ENCODE measurements at places on chromosomes 2 and 18. TPM values are rescaled to one million over a fixed set of nuclear protein-coding genes. Genes with fewer than 3 reads are reported as not detected.

Gene SIX3
- 1.4 TPM for total RNA-seq

Gene LRRC30
- not detected for total RNA-seq

Gene DGKD
- total RNA-seq, result 43.1 TPM

Gene AFF3
- not detected for total RNA-seq

DNA sequence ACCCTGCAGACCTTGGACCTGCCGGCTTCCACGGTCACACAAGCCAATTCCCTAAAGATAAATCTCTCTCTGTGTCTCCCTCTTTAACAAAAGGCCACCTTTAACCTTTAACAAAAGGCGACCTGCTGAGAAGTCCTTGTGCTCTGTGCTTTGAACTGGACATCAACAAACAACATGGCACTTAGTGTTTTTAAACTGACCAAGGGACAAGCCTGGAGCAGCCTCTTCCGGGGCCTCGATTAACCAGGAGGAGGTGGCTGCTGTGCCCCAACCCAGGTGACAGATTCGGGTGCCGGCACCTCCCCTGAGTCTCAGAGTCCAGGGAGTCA is 135.3 kb downstream of the RTP5 start:
- no peak for DNase-seq

DNA sequence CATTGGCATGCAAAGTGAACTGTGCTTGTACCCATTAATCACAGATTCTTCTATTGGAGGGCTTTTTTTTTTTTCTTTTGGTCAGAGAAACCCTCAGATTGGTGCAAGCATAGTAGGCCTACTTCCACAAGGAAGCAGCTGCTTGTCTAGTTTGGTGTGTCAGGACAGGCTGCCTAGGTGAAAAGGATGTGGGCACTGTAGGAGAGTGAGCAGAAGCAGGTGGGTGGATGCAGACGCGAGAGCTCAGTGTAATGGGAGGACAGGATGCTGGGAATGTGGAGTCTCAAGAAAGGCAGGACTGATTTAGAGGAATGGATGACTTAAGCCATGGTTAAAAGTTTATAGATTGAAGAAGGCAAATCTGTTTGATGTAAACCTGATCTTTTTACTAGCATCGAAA is 3.1 kb downstream of the ELP2 start:
- no peak for DNase-seq

- no peak for DNase-seq
Measured at GRCh38 chr2:25341011-25341727, 556 bp downstream of the DNMT3A start.

- no peak for DNase-seq
Measured at GRCh38 chr2:20409039-20409438, 37.8 kb upstream of the RHOB start.

GRCh38 chr2:64540615-64541014 is 16.5 kb downstream of the AFTPH start:
- DNase-seq, result no peak

DNA sequence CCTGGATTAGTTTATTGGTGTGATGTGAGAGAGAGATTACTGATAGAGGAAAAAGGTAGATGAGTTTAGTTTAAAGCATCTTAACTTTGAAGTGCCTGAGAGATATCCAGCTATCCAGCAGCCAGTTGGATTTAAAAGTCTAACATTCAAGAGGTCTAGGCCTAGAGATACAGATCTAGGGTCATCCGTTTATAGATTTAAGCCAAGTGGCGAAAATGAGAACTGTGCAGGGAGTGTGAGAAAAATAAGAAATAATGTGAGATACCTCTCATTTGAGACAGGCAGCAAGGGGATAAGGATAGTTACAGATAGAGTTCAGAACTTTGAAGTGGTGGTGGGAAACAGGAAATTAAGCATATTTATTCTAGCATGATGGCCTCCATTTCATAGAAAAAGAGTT is 5.3 kb upstream of the ORC2 start:
- DNase-seq, result no peak

DNA sequence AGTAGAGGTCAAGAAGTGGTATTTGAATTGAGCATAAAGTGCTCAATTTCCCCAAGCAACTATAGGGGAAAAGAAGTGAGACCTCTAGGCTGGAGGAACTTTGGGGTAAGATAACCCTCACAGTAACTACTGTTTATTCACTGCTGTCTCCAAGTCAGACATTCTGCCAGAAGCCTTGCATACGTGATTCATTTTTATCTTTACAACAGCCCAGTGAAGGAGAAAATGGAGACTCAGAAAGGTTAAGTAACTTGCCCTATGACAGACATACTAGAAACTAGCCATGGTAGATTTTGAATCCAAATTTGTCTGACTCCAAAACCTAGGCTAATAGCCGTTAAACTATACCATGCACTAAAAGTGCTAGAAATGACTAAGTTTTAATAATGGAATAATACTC is 28.4 kb downstream of the DNAJC10 start:
- DNase-seq, result no peak

DNA sequence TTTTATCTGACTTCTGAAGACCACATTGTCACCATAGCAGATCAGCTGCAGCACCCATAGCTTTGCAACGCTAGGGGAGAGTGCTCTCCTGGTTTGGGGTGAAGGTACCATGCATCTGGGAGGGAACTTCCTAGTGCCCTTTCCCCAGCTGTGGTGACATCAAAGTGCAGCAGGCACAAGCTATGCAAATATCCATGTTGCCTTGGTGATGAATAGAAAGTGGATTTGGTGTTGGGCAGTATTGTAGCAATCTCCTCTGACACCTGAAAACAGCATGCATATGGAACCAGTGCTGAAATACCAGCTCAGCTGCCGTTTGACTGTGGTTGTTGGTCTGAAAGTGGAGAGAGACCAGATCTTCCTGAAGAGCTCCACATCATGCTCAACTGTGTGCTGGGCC is 37.1 kb downstream of the BCL2L11 start:
- DNase-seq, result no peak

- no peak for DNase-seq
Measured at GRCh38 chr2:54593249-54593648, 130.2 kb upstream of the EML6 start.

DNA sequence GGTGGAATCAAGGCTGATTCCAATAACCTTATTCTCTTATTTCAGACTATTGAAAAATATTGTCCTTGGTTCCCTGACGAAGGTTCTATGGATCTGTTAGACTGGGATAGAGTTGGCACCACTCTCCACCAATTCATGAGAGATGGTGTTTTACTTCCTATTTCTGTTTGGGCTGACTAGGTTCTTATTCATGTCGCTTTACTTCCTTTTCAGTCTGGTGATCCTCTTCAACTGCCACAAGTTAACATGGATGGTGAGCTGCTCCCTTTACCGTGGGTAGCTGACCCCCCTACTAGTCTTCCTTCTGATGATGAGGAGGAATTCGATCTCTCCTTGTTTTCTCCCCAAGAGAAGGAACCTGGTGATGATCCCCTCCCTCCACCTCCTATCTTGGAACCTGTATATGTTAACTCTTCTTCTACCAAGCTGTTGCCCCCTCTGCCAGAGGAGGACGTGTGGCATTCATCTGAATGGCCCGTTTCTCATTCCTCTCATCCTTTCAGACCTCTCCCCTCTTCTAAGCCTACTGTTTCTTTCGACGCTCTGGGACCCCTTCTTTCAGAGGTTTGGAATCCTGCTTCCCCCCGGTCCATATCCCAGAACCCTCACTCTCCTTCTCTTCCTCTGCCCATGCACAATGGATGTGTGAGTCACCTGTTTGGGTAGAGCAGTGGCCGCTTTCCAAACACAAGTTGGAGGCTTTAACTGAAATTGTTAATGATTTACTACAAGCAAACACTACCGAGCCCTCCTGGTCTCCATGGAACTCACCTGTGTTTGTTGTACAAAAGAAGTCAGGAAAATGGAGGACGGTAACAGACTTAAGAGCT is 13.5 kb upstream of the CNOT11 start:
- no peak for DNase-seq

DNA sequence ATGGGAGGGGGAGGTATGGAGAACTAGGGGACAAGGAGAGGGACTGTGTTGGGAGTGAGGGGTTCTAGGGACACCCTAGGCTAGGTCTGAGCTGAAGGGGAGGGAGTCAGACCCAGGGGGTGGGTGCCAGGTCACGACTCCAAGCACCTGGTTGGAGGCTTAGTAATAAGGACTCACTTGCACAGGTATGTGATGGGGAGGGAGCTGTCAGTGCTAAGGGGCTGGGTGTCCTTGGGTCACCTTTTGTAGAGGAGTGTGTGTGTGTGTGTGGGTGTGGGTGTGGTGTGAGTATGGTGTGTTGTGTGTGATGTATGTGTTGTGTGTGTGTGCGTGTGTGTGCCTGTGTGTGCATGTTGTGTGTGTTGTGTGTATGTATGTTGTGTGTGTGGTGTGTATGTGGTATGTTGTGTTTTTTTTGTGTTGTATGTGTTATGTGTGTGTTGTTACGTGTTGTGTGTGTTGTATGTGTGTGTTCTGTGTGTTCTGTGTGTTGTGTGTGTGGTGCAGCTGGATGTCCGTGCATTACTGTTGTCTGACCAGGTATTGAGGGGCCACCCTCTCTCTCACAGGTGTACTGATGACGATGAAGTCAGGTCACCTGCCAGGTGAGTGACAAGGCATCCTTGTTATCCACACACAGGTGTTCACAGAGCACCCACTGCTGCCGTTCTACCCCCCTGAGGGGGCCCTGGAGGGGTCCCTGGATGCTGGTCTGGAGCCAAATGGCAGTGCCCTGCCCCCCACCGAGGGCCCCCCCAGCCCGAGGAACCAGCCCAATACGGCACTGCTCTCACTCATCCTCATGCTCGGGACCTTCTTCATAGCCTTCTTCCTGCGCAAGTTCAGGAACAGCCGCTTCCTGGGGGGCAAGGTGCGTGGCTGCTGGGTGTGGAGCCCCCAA is 9.8 kb downstream of the SLC4A3 start:
- no peak for DNase-seq

- no peak for DNase-seq
Measured at GRCh38 chr2:101860157-101860556, 131.6 kb upstream of the IL1R2 start.

DNA sequence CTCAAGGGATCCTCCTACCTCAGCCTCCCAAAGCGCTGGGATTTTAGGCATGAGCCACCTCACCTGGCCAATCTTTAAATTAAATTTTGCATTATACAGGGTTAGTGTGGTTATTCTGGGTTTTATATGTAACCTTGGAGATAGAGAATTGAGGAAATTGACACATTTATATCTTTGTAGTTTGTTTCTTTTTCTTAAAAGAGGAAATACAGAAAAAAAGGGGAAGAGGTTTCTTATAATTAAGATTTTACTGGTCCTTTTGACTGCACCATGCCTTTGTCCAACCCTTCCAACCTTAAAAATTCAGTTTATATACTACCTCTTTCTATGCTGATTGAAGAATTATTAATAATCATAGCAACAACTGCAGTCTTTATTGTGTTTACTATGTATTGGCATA is 210.1 kb upstream of the STON1 start:
- DNase-seq, result no peak

GRCh38 chr18:692824-693223 is 19.6 kb downstream of the ENOSF1 start:
- no peak for DNase-seq

GRCh38 chr2:96319396-96319795 is 5.7 kb upstream of the ITPRIPL1 start:
- no peak for DNase-seq

Measured in PC-9 (cell line).